ENCODE measurements at places on chromosomes 1 and 21.

DNA sequence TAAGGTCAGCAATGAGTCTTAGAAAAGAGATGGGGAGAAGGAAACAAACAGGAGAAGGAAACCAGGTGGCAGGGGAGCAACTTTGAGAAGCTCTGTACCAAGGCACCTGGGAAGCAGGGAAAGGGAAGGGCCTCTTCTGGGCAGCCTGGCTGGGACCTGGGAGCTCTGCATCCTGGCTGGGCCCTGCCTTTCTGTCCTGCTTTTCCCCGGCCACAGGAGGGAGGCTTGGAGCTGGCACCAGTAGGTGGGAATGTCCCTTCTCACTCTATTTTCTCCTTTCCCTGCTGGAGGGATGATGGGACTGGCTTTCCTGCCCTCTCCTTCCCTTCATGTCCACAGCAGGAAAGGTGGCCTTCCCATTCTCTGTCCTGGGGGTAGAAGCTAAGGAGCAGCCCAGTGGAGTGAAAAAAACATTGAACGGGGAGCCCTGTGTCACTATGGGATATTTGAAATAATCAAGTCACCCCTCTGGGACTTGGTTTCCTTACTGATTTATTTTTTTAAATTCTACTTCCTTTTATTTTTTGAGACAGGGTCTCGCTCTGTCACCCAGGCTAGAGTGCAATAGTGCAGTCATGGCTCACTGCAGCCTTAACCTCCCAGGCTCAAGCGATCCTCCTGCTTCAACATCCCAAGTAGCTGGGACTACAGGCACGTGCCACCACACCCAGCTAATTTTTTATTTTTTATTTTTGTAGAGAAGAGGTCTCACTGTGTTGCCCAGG, 5.1 kb upstream of the NES start:
- no peak for DNase-seq

DNA sequence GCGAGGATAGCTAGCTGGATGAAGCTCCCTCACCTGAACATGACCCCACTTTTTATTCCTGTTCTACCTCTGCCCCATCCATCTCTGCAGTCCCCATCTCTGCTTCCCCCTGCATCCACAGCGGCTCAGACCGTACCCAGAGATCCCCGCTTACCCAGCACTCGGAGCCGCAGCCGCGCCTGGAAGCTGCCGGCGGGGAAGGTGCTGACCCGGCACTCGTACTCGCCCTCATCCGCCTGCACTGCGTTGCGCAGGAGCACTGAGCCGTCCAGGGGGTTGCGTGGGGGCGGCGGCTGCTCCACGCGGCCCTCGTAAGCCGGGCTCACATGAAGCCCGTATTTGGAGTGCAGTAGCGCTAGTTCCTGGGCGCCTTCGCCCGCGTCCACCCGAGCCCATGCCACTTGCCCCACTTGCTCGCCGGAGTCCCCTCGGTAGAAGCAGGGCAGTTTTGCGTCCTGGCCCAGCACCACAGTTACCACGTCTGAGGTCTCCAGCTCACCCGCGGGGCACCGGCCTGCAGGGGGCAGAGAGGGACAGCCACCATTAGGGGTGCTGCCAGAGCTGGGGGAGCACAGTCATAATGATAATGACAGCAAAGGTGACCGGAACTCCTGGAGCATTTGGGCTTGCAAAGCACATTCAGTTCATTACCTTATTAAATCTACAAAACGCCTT, 9.8 kb downstream of the NECTIN4 start:
- no peak for DNase-seq

DNA sequence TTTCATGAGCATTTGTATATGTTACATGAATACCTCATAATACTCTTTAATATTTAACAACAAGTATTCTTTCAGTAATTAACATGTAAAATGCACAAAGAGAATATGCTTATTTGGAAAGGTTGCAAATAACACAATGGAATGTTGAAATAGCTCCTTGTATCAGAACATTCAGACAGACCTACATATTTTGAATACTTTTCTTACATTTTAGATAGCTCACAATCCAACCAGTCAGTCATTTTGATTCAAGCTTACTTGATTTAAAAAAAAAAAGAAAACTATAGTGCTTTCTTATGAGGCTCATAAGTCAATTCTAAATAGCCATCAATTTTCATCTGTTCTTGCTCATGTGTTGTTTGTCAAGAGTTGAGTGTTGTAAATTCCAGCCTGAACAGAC, 518.8 kb downstream of the ADGRL2 start:
- DNase-seq = no peak

- no peak for DNase-seq
Observed at GRCh38 chr1:171350594-171350993, 36.6 kb downstream of the FMO4 start.

DNA sequence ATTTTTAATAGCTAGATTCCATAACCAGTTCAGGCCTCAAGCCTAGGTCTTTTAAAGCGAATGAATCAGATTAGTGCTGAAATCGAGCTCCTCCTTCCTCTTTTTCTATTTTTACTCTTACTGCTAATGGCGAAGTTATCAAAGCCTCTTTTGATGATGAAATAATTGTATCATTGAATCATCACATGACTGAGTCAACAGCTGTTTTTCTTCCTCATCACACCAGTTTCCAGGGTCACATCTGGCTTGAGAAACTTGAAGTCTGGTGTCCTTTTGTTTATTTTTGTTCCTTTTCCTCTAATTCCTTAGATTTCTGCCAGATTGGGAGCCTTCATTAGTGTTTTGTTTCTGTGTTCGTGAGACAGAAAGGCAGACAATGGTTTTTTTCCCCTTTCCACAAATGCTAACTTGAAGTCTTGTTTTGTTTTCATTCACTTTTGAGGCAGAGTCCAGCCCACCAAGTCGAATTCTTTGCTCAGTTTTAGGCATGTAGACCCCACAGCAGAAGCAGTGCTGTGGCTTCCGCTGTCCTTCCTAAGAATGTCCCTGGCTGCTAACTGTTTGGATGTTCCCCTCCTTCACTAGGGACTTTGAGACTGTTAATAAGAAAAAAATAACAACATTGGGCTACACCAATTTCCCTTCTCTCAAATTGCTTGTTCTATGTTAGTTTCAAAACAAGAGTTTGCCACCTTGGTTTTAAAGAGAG, 51.9 kb upstream of the FMOD start:
- DNase-seq = no peak

GRCh38 chr1:39508857-39509305, 17.4 kb downstream of the BMP8A start:
- DNase-seq = no peak

- DNase-seq = no peak
Observed at GRCh38 chr1:164695956-164696665, 137.1 kb downstream of the PBX1 start.

GRCh38 chr1:8059161-8059622, 33.1 kb upstream of the ERRFI1 start:
- no peak for DNase-seq

DNA sequence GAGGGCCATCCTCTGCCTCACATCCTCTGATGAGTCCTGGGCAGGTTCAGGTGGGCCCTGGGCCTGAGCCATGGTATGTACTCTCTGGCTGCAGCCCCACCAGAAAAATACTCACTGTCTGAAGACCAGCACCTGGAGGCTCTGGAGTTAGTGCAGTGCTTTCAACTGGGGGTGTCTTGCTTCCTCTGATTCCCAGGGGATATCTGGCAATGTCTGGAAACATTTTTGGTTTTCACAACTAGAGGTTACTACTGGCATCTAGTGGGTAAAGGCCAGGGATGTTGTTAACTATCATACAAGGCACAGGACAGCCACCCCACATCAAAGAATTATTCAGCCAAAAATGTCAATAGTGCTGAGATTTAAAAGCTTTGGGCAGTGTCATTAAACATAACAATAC, 152.7 kb downstream of the HIVEP3 start:
- DNase-seq = no peak

DNA sequence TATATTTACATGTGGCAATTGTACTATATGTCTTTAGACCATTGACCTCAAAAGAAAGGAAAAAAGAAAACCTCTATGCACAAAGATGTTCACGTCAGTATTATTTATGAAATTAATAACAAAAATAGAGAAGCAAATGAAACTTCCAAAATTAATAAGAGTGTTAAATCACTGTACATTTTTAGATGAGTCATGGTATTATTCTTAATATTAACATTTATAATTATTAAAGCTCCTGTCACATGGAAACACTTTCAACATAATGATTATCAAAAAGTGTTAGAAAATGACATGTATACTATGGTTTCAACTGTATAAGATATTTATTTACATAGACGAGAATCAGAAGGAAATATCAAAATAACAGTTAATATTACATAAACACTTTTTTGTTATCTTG, 324.9 kb upstream of the RUNX1 start:
- DNase-seq = no peak

DNA sequence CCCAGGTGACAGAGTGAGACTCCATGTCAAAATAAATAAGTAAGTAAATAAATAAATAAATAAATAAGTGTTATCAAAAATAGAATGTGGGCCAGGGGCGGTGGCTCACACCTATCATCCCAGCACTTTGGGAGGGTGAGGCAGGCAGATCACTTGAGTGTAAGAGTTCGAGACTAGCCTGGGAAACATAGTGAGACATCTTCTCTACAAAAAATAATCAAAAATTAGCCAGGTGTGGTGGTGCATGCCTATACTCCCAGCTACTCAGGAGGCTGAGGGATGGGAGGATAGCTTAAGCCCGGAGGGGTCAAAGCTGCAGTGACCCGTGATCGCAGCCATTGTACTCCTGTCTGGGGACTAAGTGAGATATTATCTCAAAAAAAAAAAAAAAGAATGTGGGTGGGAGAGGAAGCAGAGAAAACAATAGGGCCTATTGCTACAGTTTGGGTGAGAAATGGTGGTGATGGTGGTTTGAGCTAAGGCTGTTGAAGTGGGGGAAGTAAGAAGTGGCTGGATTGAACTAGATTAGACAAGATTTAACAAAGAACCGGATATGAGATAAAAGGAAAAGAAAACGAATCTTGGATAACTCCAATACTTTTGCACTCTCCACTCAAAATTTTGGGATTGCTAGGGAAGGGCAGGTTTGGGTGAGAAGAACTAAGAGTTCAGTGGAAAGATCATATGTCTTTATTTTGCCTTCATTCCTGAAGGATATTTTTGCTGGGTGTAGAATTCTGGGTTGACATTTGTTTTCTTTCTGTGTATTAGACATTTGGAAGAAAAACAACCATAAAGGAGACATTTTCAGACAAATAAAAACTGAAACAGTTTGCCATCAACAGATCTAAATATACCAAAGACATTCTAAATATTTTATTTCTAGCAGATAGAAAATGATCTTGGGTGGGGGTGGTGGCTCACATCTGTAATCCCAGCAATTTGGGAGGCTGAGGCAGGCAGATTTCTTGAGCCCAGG, 57.1 kb upstream of the SPOCD1 start:
- DNase-seq = no peak

- no peak for DNase-seq
Observed at GRCh38 chr1:9247894-9248293, 13.3 kb downstream of the H6PD start.

DNA sequence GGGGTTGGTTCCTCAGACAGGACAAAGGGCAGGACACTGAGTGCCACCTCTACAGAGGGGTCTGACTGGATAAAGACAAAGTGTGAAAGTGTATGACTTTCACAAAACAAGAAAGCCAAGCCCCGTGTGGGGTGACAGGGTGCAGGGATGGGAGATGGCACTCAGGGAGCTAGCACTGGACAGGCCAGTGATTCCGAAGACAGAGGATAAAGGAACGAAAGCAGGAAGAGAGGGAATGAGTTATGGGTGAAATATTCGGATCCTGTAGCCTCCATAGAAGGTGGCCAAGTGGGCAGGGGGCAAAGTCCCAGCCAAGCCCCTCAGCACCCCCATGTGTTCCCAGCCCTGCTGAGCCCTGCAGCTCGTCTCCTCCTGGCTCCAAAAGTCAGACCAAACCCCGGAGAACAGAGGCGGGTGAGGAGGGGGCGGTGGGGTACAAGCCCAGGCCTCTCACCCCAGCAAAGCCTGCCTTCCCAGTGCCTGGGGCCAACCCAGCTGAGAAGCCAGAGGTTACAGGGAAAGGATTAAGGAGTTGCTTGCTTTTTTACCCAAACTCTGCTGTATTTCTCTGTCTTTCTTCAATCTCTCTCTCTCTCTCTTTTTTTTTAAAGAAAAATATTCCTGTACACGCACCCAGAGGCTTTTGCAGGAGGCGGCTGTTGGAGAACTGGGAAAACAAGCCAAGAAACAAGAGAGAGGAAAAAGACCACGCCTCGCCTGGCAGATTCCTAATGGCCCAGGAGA, 14.0 kb upstream of the WASF2 start:
- peak; percentile 13 for DNase-seq

- DNase-seq = no peak
Observed at GRCh38 chr1:21295545-21295944, 5.3 kb upstream of the ECE1 start.

- no peak for DNase-seq
Observed at GRCh38 chr1:244077473-244078220, 26.6 kb downstream of the ZBTB18 start.

DNA sequence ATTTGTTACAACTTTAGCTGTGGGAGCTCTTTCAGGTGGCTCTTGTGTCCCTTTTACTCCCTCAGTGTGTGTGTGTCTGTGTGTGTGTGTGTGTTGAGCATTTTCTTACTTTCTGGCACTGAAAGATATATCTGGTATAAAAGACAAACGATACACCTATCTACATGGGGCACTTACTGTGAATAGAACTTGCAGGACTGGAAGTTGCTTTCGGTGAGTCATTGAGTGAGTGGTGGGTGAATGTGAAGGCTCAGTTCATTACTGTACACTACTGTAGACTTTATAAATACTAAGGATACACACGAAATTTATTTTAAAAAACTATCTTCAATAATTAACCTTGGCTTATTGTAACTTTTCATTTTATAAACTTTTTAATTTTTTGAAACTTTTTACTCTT, 38.7 kb downstream of the BTBD8 start:
- DNase-seq = no peak

- DNase-seq = no peak
Observed at GRCh38 chr1:222994511-222995235, 148.4 kb downstream of the TLR5 start.

- no peak for DNase-seq
Observed at GRCh38 chr1:239922778-239923522, 168.7 kb upstream of the FMN2 start.

GRCh38 chr1:3767328-3767925, 5.1 kb upstream of the SMIM1 start:
- no peak for DNase-seq

DNA sequence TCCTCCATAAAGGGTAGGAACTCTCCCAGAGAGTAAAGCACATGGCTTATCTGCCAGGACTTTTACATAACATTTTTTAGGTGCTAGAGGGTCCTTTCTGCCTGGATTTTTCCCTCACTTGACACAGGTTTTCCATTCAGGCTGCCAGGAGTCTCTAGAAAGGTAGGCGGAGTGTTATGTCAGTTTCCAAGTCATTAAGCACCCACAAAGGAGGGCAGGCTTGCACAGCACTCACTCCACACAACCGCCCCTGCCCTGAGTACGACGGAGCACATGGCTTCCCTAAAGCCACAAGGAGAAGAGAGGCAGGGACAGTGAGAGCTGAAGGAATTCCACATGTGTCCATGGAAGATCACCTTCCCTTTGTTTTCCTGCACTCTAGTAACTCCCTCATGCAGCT, 55.7 kb downstream of the CAPZB start:
- DNase-seq = no peak

- DNase-seq = no peak
Observed at GRCh38 chr1:6827079-6827478, 41.8 kb downstream of the CAMTA1 start.

All from D721Med (cell line).